ENCODE measurements at places on chromosomes 16 and 17.

DNA sequence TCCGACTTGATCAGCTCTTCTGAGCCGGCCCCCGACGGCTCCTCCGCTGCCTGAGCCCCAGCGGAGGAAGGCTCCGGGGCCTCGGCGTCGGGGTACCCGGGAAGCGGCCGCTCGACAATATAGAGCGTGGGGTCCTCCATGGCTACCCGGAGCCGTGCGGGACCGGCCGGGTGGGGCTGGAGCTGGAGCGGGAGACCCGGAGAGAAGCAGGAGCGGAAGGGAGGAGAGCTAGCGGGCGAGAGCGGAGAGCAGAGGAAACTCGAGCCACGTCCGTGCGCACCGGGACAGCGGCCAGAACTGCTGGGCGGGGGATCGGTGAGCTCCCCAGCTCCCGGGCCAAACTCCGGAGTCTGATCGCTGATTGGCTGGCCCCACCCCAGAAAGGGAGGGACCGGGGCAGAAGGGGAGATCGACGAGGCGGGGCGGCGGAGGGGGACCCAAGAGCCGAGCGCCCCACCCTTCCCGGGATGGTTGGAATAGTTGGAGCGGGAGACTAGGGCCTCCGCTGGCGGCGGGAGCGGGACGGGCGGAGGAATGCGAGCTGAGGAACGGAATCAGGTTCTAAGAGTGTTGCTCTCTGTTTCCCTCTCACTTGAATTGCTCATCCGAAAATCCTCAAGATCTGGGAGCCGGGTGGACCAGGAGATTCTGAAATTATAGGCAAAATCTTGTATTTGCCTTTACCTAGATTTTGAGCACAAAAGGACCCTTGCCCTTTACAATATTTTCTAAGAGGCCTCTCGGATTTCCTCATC lies at the start of gene CAVIN1:
CAVIN1 (minus strand) TSS at position 299 of the 755 bp plus-strand sequence; CDS start at position 140, 159 bp downstream.
- peak; percentile 97 for DNase-seq

GRCh38 chr17:44004761-44005526 lies 522 bp downstream of the NAGS start:
- DNase-seq = no peak

- DNase-seq = no peak
These were observed 38.3 kb downstream of the NT5M start for GRCh38 chr17:17341452-17341851.

DNA sequence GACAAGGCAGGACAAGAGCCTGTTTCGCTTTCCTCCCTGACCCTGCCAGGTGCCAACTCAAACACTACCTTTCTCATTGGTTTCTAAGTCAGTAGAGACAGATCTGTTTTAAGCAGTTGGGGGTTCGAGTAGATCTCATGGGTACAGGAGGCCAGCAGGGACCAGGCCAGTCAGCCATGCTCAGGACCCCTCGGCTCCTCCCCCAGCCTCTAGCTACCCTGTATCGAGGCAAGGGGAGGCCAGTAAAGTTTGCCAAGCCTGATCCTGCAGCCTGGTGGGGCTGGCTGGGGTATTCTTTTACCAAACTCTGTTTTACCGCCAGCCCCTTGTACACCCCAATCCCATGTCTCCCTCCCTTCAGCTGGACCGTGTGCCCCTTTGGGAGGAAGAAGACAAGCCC lies 26.6 kb downstream of the OR1D5 start:
- DNase-seq = no peak

- DNase-seq = no peak
These were observed 7.4 kb upstream of the EEF2K start for GRCh38 chr16:22198547-22199293.

DNA sequence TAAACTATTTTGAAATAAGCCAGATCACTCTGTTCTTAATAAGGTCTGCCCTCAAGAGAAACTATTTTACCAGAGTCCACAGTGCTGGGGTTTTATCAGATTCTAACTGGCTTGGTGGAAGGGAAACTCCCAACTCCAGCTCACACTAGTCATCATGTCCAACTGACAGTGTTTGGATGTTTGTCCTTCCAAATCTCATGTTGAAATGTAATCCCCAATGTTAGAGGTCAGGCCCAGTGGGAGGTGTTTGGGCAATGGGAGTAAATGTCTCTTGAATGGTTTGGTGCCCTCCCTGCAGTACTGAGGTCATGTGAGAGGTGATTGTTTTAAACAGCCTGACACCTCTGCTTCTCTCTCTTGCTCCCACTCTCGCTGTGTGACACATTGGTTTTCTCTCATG lies 1301.0 kb upstream of the CDH8 start:
- DNase-seq = no peak

DNA sequence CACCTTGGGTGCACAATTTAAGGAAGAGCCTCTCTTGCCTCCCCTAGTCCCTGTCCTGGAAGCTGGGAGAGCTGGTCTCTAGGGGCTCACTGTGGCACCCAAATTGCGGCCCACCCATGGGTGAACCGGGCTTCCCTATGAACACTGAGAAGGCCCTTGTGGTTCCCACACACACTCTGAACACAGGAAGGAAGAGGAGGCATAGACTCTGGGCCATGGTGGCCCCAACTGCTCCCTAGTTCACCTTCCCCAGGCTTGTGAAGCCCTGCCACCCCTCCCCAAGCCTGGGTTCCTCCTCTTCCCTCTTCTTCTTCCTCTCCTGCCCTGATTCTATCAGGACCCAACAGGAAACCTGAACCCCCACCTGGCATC lies 10.5 kb downstream of the SREBF1 start:
- no peak for DNase-seq

- no peak for DNase-seq
These were observed 8.0 kb downstream of the OSBPL7 start for GRCh38 chr17:47813512-47814031.

- no peak for DNase-seq
These were observed 12.0 kb upstream of the CLUH start for GRCh38 chr17:2723505-2723996.

GRCh38 chr16:88702371-88703210 lies 3.6 kb downstream of the RNF166 start:
- no peak for DNase-seq

DNA sequence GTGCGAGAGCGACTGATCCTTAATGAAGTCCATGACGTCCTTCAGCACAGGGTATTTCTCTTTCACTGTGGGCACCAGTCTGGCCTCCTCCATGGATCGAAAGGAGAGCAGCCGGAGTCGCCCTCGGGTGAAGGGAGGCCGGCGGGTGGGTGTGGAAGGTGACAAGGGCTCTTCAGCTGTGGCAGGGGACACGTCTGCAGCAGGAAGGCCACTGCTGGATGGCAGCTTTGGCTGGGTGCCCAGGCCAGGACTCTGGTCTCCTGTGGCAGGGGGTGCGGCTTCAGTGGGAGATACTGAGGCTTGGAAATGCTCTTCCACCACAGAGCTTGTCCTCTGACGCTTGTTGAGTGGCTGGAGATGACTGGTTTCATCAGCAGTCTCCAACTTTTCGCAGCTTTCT lies 78.5 kb downstream of the ZZEF1 start:
- DNase-seq = no peak

- no peak for DNase-seq
These were observed 40.6 kb upstream of the ZC3H18 start for GRCh38 chr16:88529596-88529995.

DNA sequence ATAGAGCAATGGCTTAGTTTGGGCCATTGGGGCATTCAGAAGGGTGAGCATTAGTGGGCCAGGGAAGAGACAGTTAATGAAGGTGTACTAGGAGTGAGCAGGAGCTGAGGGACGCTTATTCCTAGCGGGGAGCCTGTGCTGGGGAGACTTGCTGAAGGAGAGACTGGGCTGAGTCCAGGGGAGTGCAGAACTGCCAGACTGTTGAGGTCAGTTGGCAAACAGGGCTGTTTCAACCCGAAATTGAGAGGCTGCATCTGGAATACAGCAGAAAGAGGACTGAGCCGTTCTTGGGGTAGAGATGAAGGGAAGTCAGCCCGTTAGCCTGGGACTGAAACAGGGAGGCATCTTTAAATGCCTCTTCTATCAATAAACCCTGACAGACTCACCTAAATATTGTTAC lies 33.2 kb downstream of the MAP2K6 start:
- no peak for DNase-seq

GRCh38 chr17:47297661-47298400 lies 25.9 kb upstream of the EFCAB13 start:
- DNase-seq = no peak

DNA sequence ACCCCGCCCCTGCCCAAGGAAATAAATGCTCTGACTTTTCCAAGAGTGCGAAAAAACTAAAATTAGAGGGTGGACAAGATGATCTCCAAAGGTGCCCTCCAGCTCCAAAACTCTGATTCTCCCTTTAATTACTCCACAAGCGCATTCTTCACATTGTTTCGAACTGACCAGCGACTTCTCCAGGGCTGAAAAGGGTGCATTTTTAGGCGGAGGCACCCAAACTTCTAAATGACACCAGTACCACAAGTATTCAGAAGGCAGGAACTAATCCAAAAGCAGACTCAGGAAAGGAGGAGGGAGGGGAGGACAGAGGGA lies 750 bp downstream of the ZFHX3 start:
- no peak for DNase-seq

GRCh38 chr16:5062051-5062450 lies 3.7 kb downstream of the C16orf89 start:
- no peak for DNase-seq

GRCh38 chr16:31754998-31755615 lies 118.5 kb upstream of the ZNF267 start:
- DNase-seq = no peak

- no peak for DNase-seq
These were observed at the start of gene HIC1 for GRCh38 chr17:2054512-2055291. Gene HIC1 (plus strand): TSS chr17:2055103. CDS start chr17:2056691, 1,588 bp downstream.

DNA sequence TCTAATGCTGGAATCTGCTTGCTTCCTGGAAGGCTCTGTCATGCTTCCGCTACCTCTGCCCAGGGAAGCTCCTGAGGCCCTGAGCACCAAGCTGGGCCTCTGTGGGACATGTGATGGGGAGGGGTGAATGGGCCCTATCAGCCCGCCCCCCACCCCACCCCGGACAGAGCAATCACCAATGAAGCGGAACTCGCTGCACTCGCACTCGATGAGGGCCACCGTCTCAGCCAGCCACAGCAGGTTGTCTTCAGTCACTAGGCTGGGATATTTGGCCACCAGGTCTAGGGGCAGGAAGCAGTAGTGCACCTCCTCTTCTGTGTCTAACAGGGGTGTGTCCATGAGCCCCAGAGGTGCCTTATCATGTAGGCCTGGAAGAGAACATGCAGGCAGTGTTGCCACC lies 23.6 kb downstream of the KCTD19 start:
- no peak for DNase-seq

DNA sequence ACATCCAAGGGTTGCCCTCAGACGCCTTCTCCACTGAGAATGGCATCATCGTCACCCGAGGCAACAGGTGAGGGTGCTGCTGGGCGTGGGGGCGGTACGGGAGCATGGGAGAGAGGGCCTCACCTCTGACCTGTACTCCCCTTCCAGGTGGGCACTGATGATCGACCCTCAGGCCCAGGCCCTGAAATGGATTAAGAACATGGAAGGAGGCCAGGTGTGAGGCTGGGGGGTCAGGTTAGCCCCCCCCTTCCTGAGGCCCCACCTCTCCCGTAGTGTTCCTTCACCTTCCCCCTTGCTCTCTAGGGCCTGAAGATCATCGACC lies 16.4 kb upstream of the KDM6B start:
- no peak for DNase-seq

- DNase-seq = no peak
These were observed 2.0 kb downstream of the CCDC200 start for GRCh38 chr17:43226393-43226792.

DNA sequence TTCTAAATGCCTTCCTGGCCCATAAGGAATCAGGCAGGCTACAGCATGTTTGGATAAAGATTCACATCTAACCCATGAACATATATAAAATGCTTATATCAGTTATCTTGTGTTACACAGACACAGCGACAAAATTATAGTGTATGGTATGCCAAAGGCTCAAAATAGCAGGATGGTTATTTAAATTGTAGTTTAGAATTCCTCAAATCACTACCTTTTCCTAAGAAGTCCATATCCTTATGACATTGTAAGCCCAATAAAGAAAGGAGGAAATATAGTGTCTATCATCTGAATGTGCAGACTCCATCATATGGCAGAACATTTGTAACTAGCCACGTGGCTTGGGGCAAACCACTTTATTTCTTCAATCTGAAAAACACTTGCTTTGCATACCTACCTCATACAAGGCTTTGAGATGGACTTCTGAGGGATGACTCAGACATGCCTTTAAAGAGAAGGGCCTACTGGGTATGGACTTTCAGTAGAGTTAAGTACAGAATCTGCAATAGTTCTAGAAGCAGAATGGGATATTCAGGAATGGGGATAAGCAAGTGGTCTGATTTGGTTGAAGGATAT lies 12.1 kb upstream of the DHX8 start:
- no peak for DNase-seq

GRCh38 chr17:50177476-50177875 lies 11.7 kb downstream of the SGCA start:
- no peak for DNase-seq

DNA sequence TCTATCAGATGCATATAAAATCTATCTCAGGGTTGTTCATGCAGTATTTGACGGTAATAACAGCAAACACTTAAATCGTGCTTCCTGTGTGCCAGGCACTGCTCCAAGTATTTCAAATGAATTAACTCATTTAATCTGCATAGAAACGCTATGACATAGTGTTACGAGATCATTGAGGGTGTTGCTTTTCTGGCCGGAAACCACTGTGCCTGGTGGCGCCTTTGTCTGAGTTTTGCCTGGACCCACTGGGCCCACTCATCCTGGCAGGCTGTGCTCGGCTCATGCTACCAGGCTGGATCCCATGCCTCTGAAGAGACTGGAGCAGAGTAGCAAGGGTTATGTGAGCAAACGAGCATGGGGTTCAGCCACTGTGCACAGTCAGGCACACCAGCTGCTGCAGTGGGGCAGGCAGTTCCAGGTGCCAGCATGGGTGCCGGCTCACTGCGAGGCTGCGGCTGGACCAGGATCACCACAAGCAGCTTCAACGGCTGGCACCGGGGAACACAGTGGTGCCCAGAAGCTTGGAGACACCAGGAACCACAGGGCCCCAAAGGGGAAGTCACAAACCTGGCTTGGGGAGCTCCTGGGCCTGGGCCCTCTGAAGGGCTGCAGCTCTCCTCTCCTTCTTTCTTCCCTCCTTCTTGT lies 45.9 kb upstream of the CLEC19A start:
- no peak for DNase-seq

GRCh38 chr17:80742091-80742490 lies 197.5 kb downstream of the RPTOR start:
- DNase-seq = no peak

DNA sequence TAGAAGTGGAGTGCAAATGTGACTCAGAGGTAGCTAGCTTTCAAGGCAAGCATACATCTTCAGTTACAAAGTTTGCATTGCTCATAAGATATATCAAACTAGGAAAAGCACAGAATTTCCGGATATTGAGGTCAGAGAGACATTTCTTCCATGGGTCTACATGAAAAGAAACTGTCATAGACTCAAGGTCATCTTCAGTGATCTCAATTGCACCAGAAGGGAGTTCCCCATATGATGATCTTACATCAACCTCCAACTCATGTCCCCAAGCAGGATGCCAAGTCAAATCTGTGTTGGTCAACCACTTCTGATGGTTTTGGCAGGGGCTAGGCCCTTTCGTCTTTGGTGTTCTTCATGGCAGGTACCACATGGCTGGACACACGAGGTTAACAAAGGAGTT lies 459.9 kb upstream of the MAF start:
- no peak for DNase-seq

GRCh38 chr16:71630808-71631207 lies 4.8 kb downstream of the MARVELD3 start:
- no peak for DNase-seq

GRCh38 chr17:59151591-59151990 lies 3.4 kb downstream of the SKA2 start:
- DNase-seq = no peak

GRCh38 chr17:37489197-37490001 lies at the start of gene DUSP14:
Gene DUSP14 (plus strand): TSS chr17:37489891. CDS start chr17:37512273, 22,382 bp downstream.
- no peak for DNase-seq
